COR-L47 (cell line): ENCODE measurements at places on chromosomes 12 and 14.

GRCh38 chr12:63420206-63420644, 248.1 kb downstream of the DPY19L2 start:
- peak; percentile 96 for DNase-seq

GRCh38 chr12:121800694-121801594, 2.9 kb upstream of the SETD1B start:
- DNase-seq, result peak; percentile 11

GRCh38 chr12:23055004-23055403, 430.0 kb downstream of the ETNK1 start:
- DNase-seq, result no peak

DNA sequence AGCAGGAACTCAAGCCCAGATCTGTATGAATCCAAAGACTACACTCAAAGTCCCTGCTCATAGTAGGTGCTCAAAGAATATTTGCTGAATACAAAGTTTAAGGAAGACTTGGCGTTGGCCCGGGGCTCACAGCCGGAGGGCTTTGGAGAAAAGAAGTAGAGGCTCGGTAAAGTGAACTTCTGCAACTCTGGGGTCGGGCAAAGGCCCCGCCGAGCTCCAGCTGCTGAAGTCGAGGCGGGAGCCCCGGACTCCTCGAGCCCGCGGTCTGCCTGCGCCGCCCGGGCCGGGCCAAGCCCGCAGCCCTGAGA, 335 bp downstream of the GCN1 start:
- DNase-seq, result no peak

GRCh38 chr12:108886873-108887629, 7.2 kb downstream of the DAO start:
- no peak for DNase-seq

DNA sequence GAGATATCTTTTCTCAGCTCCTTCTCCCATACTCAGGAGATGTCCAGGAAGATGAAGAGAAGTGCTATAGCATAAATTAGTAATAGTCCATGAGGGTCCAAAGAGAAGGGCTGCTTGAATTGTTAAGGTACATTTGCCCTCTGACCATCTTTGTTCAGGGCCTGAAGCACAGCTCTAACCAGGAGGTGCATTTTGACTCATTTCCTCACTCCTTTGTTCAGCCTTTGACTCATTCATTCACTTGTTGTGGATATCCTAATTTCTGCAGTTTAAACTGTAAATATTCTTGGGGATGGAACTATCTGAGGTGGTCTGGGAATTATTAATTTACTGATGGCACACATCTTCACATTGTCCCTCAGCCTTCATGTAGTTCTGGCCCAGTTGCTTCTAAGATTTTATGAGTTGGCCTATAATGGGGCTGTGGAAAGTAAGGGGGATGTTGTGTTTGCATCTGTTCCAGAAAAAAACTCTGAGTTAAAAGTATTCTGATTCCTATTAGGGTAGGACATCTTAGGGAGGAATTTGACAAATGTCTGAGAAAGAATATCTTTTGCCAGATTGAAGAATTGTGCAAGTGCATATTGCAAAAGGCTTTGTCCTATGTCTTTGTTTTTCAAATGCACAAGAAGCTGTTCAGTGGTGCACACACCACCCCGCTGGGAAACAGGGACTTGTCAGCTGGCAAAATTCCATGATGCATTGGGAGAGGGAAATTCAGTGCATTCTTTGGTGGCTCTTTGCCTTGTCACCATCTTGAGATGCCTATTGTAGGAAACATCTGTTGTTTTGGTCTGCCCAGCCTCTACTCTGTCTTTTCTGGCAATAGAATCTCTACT, 22.1 kb downstream of the SMOC1 start:
- no peak for DNase-seq

GRCh38 chr12:102425109-102426039, 55.0 kb downstream of the IGF1 start:
- no peak for DNase-seq

- DNase-seq, result no peak
Measured at GRCh38 chr14:92472860-92473259, 40.7 kb upstream of the RIN3 start.

DNA sequence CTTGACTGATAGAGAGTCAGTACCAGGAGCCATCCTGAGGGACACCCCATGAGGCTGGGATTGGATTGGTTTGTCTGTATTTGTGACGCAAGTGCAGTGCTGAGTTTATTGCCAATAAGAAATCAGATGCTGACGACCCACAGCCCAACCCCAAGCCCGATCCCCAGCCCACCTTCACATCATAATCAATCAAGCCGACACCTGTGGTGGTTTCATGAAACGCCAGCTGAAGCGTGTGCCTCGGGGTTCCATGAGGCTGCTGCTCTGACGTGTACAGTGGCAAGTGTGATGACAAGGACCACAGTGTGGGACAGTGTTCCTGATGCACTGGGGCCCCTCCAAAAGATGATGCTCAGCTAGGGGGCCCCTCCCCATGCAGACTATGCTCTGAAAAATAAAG, 62.1 kb upstream of the C14orf180 start:
- no peak for DNase-seq

DNA sequence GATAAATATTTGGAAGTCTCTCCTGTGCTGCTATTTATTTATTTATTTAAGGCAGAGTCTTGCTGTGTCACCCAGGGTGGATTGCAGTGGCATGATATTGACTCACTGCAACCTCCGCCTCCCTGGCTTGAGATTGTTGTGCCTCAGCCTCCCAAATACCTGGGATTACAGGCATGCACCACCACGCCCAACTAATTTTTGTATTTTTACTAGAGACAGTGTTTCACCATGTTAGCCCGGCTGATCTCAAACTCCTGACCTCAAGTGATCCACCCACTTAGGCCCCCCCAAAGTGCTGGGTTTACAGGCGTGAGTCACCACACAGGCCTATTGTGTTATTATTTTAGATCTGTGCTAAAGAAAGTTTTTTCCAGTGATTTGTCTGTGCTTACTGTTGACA, 225.2 kb downstream of the CCER1 start:
- no peak for DNase-seq

GRCh38 chr14:51540364-51540763, 111.3 kb upstream of the FRMD6 start:
- no peak for DNase-seq

GRCh38 chr12:19810213-19810612, 370.9 kb downstream of the AEBP2 start:
- DNase-seq, result no peak

DNA sequence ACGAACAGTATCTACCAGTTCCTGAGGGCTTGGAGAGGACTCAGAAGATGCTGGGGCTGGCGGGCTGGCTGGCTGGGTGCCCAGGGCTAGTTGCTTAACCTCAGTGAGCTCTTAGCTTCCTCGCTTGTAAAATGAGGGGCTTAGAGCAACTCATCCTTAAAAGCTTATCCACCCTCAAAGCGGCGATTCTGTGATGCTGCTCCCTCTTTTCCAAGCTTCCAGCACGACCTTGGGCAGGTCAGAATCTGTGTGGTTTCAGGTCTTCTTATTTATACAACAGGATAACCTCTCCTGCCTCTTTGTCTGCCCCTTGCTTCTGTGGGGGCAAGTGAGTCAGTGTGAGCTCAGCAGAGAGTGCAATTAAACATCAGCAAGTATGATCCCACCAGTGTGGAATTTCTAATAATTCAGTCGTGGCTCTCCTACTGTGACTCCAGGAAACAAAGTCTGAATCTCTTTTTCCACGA, 281.8 kb downstream of the KSR2 start:
- no peak for DNase-seq

- no peak for DNase-seq
Measured at GRCh38 chr12:111204788-111205241, 164.1 kb downstream of the PHETA1 start.

- DNase-seq, result no peak
Measured at GRCh38 chr14:54688229-54688628, 121.3 kb downstream of the SAMD4A start.

DNA sequence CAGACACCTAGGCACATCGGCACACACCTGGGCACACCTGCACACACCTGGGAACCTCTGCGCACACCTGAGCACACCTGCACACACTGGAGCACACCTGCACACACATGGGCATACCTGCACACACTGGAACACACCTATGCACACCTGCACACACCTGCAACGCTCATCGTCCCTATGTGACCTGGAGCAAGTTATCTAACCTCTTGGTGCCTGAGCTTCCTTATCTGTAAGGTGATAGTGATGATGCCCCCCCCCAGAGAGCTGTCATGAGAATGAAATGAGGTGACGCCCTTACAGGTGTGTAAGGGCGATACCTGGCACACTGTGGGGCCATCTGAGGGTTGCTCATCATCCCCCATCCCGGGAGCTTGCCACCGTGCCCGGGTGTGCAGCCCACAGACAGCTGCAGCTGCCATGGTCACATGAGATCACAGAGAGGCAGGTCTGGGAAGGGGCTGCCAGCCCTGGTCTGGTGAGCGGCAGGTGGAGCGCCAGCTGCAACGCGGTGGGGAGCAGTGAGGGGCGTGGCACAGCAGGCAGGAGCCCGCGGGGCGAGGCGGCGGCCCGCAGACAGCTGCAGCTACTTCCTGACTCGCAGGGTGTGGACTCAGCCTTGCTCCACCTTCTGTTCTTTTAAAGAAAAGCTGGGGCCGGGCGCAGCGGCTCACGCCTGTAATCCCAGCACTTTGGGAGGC, 59.9 kb upstream of the FBRSL1 start:
- peak; percentile 93 for DNase-seq

- DNase-seq, result no peak
Measured at GRCh38 chr12:123997033-123997822, 24.2 kb downstream of the ZNF664 start.

- DNase-seq, result no peak
Measured at GRCh38 chr12:116339800-116340371, 62.4 kb upstream of the MED13L start.

GRCh38 chr12:81588235-81589008, 170.7 kb downstream of the PPFIA2 start:
- no peak for DNase-seq

GRCh38 chr14:48738186-48738925, 847.8 kb downstream of the RPS29 start:
- DNase-seq, result no peak

DNA sequence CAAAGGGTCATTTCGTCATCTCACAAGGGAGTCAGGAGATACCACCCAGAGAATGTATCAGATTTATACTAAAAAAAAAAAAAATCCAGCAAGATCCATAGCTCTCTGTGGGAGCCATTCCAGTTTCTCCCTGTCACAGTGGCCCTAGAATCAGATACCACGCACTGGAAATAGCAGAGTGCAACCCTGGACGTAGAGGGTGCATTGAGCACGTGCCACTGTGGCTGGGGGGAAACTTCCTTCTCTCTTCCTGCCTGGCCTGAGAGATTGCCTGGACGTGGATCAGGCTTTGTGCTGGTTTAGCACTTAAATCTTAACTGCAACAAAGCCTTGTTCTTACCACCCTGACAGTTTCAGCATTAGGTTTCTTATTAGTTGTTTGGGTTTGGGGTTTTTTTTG, 124.3 kb downstream of the FBXL14 start:
- DNase-seq, result no peak

- DNase-seq, result peak; percentile 57
Measured at GRCh38 chr12:1634590-1635191, 5.7 kb downstream of the WNT5B start.

DNA sequence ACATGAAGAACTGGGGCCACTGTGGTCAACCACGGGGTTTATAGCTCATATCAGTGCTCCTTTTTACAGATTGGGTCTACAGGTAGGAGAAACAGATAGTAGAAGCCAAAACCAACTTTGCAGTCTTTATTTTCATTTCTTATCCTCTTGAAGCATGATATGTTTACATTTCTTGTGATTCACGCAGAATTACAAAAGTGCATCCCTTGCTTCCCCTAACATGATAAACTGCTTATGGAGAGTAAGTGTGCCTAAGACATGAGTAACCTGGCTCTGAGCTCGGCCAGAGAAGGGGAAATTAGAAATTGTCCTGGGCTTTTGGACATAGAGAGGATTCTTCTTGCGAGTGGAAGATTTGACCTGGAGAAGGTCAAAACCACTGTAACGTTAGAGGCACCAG, 18.4 kb downstream of the PWP1 start:
- no peak for DNase-seq

DNA sequence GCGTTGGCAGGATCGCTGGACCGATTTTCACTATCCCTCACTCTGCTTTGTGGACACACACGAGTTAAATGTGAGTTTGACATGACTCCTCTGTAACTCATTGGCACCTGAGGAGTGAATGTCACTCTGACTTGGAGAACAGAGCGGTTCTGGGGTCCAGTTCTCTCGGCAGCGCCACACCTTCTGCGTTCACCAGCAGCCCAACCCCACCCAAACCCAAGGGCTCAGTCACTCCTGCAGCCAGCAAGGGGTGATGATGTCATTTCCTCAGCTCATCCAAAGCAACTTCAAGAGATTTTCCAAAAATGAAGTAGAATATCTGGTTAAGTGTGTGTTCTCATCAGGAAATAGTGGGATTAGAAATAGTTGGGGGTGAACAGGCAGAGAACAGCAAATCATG, 36.3 kb downstream of the ADGRD1 start:
- no peak for DNase-seq

DNA sequence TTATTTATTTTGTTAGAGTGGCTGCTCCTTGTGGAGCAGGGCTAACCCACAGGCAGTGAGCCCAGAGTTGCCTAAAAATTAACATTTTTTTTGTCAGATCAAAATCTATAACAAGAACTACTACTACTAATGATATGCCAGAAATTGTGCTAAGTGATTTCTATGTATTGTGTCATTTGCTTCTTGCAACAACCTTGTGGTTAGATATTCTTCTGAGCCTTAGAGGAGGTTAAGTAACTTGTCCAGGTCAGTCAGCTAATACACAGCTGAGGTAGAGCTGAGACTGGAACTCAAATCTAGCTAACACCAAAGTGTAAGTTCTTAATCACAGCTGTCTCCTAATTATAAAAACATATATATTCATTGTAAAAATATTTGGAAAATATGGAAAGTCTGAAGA, 29.8 kb downstream of the CFL2 start:
- no peak for DNase-seq

- DNase-seq, result no peak
Measured at GRCh38 chr12:59700153-59700450, 104.3 kb downstream of the SLC16A7 start.

DNA sequence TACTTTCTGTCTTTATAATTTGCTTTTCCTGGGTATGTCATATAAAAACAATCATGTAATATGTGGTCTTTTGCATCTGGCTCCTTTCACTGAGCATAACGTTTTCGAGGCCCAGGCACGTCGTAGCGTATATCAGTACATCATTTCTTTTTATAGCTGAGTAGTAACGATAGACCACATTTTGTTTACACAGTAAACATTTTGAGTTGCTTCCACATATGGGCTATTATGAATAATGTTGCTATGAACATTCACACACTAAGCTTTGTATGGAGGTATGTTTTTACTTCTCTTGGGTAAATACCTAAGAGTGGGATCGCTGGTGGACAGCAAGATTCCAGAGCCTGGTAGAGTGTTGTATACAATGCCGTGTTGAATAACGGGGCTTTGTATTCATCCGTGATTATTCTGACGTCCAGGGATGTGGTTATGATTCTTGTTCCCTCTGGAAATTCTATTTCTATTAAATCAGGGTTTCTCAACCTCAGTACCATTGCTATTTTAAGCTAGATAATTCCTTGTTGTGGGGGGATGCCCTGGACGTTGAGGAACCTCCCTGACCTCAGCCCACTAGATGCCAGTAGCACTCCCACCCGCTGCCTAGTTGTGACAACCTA, 38.9 kb upstream of the CIT start:
- no peak for DNase-seq
